ENCODE measurements at places on chromosomes 16 and 17.
A peak's percentile ranks its signal among the peaks of the same experiment; 100 is the strongest.

DNA sequence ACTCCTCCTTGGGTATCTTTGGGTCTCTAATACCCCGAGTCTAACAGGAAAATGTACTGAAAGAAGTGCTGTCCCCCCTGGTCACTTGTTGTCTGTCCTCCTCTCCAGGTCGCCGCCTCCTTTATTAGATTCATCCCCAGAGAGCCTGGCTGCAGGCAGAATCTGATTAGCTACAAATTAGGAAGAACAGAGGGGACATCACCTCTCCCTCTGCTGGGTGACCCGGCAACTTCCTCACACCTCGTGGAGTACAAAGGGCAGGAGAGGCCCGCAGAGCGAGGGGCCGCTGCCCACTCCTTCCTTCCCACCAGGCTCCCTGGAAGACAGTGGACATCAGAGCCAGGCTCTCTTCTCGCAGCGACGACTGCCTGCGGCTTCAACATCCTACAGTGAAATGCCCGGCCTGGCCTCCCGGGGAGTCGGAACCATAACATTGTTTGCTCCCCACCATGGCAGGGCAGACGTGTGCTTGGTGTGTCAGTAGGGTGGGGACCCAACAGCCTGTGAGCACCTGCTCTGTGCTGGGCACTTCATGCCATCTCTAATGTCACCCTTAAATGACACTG, 5.3 kb downstream of the CYB561 start:
- no peak for DNase-seq

DNA sequence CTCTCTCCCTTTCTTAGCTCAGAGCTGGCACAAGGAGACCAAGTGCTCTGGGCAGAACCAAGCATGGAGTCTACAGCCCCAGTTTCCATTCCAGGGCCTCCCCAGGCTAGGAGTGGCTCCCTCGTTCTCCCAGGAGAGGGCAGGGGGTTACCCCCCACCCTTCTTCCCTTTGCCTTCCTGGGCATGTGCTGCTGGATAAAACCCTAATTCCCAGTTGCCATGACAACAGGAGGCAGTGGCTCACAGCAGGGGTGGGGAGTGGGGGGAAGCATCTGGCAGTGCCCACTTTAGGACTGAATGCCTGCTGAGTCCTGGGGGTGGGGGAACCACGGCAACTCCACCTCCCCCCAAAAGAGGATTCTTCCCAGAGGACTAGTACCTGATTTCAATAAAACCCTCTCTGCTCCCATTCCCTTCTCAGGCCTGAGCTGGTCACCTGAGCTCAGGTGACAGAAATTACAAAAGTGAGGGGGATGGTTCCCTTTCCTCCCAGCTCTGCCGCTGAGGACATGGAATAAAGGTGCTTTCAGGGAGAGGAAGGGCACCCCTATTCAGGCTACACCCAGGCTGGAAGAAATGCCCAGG, 1.8 kb downstream of the MPP2 start:
- no peak for DNase-seq

DNA sequence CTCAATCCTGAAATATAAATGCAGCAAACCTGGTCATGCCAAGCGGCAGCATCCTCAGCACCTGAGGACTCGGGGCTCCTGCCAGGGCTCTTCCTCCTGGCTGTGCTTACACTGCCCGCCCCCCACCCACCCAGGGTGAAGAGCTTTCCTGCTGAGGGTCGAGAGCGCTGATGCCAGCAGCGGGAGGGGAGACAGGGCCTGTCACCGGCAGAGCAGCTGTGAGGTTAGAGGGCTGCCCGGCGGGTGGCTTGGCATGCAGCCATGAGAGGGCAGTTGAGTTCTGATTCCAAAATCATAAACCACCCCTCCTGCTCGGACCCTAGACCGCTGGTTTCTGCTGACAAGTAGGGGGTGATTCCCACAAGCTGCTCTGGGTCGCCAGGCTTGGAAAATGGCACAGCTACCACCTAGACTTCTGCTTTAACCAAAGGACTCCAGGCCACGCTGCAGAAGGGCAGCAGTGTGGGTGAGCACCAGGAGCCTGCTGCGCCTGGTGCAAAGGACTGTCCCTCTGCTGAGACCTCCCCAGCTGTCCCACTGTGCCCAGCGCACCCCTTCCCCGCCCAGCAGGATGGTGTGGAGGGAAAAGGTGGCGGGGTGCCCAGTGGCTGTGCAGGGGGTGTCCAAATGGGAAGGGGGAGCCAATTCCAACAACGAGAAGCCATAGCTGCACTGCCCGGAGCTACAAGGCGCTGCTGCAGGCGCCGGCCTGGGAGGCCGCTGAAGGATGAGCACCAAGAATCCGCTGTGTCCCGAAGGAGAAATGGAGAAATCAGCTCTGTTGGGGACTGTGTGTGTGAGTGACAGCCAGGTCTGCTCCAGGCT, 26.6 kb downstream of the MXRA7 start:
- no peak for DNase-seq

- DNase-seq: peak; percentile 80
Observed at GRCh38 chr16:29700253-29700987, 21.4 kb downstream of the QPRT start.

DNA sequence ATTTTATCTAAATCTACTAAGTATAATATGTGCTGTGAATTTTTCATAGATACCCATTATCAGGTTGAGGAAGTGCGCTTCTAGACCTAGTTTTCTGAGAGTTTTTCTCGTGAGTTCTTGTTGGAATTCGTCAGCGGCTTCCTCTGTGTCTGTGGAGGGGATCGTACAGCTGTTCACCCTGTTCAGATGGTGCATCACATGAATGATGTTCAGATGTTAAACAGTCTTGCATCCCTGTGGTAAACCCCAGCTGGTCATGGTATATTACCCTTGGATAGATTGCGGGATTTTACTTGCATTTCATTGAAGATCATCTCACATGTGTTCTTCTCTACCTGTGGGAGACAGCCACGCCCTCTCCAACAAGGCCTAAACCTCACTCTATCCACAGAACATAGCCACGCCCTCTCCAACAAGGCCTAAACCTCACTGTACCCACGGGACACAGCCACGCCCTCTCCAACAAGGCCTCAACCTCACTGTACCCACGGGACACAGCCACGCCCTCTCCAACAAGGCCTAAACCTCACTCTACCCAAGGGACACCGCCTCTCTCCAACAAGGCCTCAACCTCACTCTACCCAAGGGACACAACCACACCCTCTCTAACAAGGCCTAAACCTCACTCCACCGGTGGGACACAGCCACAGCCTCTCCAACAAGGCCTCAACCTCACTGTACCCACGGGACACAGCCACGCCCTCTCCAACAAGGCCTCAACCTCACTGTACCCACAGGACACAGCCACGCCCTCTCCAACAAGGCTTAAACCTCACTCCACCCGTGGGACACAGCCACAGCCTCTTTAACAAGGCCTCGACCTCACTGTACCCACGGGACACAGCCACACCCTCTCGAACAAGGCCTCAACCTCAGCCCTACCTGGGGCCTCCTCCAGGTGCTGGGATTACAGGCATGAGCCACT, 180.2 kb upstream of the CHMP6 start:
- DNase-seq: no peak

DNA sequence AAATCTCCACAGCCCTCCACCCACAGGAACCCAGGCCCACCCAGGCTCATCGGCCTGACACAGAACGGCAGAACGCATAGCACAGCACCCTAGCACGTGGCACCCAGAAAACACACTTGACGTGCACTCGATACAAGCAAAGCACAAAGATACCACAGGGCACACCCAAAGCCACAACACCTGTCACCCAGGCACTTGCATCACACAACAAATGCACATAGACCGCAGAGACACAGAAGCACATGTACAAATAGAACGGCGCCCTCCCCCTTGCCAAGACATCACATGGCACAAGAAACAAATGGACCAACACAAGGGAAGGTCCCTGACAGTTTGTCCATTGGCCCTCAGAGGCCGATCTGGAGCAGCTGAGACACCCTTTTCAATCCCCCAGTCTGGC, 147.7 kb upstream of the WSCD1 start:
- DNase-seq: no peak

DNA sequence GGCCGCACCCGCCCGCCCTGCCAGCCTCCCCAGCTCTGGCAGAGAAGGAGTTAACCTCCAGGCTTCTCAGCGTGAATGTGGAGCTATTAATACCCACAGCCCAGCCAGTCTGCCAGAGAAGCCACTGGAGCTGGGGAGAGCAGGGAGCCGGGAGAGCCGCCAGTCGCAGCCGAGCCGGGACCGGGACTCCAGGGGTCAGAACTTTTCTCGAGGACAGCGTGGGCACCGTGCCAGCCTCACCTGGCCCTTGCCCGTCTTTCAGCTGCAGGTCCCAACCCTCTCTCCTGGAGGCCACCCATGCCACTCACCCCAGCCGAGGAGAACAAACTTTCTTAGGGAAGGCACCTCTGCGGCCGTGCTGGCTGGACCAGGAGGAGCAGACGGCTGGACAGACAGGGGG, 33.8 kb upstream of the SBK1 start:
- no peak for DNase-seq

- peak; percentile 56 for DNase-seq
Observed at GRCh38 chr17:8057691-8058114, 18.8 kb downstream of the ALOX15B start.

GRCh38 chr16:14292051-14292825, 221.1 kb downstream of the MRTFB start:
- DNase-seq: no peak

GRCh38 chr17:68514831-68515635, 2.8 kb downstream of the PRKAR1A start:
- no peak for DNase-seq
